ENCODE measurements at places on chromosomes 1 and 21. TPM values are rescaled to one million over a fixed set of nuclear protein-coding genes. Genes with fewer than 3 reads are reported as not detected.

DNA sequence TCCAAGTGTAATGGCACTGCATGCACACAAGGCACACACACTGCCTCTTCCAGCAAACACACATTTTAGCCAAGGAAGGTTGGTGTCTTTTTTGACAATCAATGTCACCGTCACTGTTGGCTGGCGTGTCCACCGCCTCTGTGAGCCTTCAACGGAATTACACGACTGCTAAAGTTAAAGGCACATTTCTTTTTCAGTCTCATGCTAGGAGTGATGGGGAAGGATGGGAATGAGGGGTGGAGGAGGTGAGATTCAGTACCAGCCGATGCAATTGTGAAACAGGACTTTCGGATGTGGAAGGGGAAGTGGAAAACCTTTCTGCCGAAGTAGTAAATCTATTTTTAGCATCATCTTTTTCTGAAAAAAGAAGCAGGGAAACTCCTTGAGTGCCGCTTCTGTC, 1.4 kb downstream of the ELAVL4 start:
- no peak for DNase-seq

- DNase-seq, result no peak
Observed at GRCh38 chr21:38716942-38717341, 88.8 kb upstream of the ETS2 start.

- DNase-seq, result no peak
Observed at GRCh38 chr1:240635466-240636256, 23.7 kb upstream of the GREM2 start.

DNA sequence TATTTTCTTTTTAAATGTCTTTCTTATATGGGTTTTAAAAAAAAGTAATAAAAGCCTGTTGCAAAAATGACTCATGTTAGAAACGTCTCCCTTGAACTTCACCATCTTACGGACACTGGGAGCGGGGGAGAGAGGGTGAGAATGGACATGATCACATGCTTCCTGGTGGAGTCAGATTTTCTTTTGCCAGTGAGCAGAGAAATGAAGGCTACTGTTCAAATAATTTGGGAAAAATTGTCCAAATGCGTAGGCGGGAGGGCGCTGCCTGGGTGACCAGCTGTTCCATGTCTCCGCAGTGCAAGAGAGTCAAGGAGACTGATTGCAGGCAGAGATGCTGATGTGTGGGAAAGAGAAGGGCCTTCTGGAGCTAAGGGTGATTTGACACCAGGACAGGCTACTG, 23.1 kb downstream of the EIF2D start:
- DNase-seq, result no peak

- DNase-seq, result peak; percentile 40
Observed at GRCh38 chr1:67429011-67429527, 1.1 kb downstream of the SERBP1 start.

CLIC6 gene
- total RNA-seq, result 1.5 TPM

- DNase-seq, result no peak
Observed at GRCh38 chr1:22738522-22738921, 27.9 kb downstream of the EPHB2 start.

DNA sequence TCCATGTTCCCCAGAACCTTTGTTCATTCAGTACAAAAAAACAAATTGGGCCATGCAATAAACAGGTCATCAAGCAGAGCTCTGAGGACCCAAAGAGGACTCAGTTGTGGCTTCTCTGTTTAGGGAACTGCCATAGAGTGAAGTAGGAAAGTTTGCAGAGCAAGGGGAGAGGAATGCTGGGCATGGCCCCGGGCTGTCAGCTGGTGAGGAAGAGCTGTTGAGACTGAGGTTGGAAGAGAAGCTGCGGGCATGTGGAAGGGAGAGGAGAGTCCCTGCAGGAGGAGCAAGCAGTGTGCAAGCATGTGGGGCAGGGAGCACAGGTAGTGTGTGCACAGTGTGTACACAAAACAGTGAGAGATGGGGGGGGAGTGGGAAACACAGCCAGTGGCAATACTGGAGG, 71.8 kb downstream of the NTPCR start:
- no peak for DNase-seq

Measured in GM23338 (cell line).